ENCODE measurements at places on chromosomes 4 and X. TPM values are rescaled to one million over a fixed set of nuclear protein-coding genes. Genes with fewer than 3 reads are reported as not detected.

- no peak for DNase-seq
Measured at GRCh38 chr4:86006057-86006456, 353.8 kb downstream of the MAPK10 start.

DNA sequence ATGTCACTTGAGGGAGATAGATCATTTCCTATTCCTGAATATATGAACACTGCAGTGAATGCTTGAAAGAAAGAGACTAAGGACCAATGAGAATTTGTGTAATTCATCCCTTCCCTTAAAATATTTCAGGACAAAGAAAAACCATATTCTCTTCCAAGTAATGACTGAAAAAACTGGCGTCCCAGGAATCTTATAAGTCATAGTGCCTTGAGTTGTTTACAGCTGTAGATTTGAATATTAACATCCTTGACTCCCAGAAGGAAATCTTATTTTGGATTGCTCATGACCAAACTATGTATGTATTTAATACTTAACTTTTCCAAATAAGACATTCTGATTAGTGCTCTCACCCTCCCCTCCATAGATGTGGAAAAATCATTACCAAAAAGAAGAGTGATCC lies 55.5 kb downstream of the CLDN22 start:
- no peak for DNase-seq

GRCh38 chr4:176653401-176654220 lies 139.1 kb downstream of the VEGFC start:
- DNase-seq = no peak

DNA sequence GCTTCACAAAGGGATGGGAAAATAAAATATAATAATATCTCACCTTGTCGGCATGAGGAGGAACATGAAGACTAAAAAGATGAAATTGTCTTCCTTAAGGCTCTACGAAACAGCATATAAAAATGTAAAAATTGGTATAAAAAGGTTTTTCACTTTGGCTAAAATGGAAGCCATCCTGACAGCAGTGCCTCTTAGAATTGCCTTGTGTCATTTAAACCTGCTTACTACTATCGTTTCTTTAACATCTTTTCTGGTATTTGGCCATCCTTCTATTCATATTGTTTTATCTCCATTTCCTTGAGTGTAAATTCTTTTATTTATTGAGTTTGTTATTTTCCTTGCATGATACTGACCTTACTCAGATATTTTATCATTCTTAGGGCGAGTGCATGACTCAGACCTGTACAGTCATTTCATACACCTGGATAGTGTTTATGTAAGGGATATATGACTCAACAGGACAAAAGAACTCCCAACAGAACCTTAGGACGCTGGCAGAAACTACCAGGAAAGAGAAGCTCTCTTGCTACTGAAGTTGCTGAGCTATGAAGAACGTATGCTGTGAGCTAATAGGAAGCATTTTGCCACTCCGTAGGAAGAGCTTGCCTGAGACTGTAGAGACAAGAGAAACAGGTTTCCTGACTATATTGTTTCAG lies 5.8 kb upstream of the CDKN2AIP start:
- no peak for DNase-seq

DNA sequence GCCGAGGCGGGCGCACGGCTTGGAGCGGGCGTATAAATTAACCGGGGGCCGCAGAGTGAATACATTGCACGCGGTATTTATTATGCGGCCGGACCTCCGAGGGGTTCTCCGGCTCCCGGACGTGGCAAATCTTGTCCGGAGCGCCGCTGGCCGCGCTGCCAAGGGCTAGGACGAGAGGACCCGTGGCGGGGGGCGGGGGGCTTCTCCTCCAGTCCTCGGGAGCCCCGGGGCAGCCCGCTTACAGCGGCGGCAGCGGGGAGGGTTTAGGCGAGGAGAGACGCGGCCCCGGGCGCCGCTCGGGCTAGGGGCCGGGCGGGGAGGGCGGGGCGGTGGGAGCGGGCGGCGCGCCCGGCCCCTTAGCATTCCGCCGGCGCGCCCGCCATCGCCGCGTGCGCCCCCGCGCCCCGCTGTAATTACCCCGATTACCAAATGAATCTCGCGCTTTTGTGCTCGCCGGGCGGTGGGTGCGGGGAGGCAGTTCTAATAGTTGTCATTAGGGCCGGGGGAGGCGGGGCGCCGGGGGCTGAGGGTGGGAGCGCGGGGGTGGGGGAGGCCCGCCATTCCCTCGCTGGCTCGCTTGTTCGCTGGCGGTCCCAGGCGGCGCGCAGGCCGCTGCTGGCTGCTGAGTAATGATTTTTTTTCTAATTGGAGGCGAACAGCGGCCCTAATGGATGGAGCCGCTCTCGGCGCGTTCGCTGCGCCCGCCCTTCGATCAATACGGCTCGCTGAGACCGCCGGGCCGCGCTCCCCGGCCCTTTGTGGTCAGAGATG lies 276.6 kb downstream of the BCOR start:
- no peak for DNase-seq

- no peak for DNase-seq
Measured at GRCh38 chr4:109263721-109264120, 38.7 kb downstream of the COL25A1 start.

DNA sequence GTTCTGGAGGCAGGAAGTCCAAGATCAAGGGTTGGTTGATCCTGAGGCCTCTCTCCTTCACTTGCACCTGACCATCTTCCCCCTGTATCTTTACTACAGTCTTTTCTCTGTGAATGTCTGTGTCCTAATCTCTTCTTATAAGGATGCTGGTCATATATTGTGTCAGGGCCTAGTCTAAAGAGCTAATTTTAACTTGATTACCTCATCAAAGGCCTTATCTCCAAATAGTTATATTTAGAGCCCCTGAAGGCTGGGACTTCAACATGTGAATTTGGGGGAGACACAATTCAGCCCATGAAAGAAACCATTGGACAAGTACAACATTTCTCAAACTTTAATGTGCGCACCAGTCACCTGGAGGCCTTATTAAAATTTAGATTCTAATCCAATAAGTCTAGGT lies 62.8 kb upstream of the DYNLT3 start:
- no peak for DNase-seq

DNA sequence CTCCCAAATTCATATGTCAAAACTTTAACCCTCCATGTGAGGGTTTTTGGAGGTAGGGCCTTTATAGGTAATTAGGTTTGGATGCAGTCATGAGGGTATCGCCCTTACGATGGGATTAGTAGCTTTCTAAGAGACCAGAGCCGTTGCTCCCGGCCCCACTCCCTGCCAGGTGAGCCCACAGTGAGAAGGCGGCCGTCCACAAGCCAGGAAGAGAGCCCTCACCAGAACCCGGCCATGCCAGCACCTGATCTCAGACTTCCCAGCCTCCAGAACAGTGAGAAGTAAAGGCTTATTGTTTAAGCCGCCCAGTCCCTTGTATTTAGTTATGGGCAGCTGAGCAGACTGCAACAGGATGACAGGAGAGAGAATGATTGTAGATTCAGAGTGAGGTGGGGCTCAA lies 40.8 kb downstream of the DCTD start:
- DNase-seq = no peak

GRCh38 chr4:110108422-110108821 lies 90.0 kb downstream of the ELOVL6 start:
- DNase-seq = no peak

DNA sequence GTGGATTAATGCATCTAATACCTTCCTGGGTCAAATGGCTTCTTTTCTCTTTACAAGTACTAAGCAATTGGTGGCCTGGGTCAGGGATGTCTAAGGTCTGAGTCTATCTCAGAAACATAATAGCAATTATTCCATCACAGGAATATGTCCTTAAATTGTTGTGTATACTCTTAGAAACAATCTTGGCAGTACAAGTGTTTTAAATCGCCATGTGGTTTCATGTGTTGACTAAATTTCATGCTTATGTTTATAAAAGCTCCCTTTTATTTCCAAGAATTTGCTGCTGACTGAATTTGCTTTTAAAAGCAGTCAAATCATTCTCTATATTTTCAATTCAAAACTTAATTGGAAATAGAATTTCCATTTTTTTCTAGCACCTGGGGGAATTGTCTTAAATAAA lies 125.3 kb upstream of the PACRGL start:
- no peak for DNase-seq

- DNase-seq = no peak
Measured at GRCh38 chrX:136195247-136195646, 47.9 kb downstream of the FHL1 start.

The CXCL11 gene
- total RNA-seq = 0.62 TPM

The RTL5 gene
- total RNA-seq = 9.9 TPM

Measured in lower lobe of right lung (tissue), 2 donors.